ENCODE measurements at places on chromosomes 12 and 14.

DNA sequence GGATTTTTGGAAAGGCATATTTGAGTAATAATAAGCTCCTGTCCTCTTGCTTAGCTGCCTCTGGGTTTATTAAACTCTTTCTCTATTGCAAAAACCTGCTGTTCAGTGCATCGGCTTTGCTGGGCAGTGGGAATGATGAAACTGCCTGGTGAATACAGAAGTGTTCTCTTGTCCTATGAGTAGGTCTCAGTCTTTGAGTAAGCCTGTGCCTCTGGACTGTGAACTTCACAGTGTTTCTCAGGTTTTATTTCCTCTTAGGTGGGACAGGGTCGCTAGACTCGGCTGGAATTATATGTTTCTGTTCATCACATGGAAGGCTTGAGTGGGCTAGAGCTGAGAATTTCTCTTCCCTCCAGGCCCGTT is 46.4 kb downstream of the CRADD start:
- no peak for DNase-seq

- no peak for DNase-seq
Measured at GRCh38 chr12:31781894-31782540, 53.2 kb upstream of the AMN1 start.

DNA sequence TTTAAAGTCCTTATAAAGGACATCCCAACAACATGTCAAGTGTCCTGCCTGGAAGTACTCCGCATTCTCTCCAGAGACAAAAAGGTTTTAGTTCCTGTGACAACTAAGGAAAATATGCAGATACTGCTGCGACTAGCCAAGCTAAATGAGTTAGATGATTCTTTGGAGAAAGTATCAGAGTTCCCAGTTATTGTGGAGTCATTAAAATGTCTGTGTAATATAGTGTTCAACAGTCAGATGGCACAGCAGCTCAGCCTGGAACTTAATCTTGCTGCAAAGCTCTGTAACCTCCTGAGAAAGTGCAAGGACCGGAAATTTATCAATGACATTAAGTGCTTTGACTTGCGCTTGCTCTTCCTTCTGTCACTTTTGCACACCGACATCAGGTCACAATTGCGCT is 40.2 kb downstream of the RIC8B start:
- DNase-seq: no peak

DNA sequence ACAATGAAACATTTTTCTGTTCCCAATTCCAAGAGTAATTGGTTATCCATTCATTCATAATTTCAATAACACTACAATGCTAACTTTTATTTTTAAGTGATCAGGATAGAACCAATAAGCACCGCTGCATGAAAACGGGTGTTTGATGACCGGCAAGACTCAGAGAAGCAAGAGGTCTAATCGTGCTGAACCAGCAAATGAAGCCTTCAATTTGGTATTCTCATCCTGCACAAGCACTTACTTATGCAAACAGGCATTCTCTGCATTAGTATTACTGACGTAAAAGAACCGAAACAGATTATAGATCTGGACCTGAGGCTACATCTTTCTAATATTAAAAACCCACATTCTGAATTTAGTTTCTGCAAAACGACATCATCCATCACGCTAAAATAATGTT is 67.7 kb downstream of the RBM19 start:
- DNase-seq: no peak

GRCh38 chr14:105498430-105499255 is 7.6 kb downstream of the TEDC1 start:
- DNase-seq: no peak

GRCh38 chr12:68340404-68341270 is 8.5 kb upstream of the MDM1 start:
- DNase-seq: no peak

DNA sequence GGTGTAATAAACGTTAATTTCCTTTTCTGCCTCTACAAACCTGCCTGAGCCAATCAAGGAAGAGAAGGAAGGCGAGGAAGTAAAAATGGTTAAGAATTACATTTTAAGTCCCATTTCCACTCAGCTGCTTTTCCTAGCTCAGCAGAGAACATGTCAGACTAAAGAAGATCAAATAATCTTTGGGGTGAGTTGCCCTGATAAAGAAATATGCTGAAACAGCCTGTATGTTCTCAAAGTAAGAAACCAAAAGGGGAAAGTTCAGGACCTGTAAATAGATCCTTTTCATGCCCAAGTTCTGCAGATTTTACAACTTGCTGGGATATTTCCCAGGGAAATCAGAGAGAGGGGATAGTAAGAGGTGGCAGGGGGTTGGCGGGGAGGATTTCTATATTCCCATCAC is 55.5 kb downstream of the PHLDA1 start:
- DNase-seq: no peak

DNA sequence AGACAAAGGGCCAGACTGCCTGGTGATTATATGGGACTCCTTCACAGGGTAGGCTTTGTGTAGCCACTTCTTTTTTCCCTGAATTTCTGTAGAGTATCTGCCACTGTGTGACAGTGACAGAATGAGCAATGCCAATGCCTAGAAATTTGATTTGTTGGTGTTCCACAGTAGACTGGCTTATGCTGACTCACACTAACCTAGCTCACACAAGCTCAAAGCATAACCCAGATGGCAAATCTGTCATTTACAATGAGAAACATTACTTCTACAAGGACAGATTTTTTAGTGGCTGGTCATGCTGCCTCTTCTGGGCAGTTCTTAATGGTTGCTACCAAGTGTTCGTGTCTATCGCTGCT is 15.9 kb downstream of the CFAP251 start:
- no peak for DNase-seq

All from stimulated activated naive B cell treated with anti-CD40 and anti-IgM and Interleukin-4, amounts not matched to agents 10 μg/mL and 1 μg/mL and 100 μg/mL, for 72 hours (primary cell).